Stimulated activated CD4-positive, alpha-beta T cell treated with anti-CD3 and anti-CD28 coated beads, Interleukin-2, amount 100 ng/mL, for 48 hours (primary cell): ENCODE measurements at places on chromosomes 2 and 18.

DNA sequence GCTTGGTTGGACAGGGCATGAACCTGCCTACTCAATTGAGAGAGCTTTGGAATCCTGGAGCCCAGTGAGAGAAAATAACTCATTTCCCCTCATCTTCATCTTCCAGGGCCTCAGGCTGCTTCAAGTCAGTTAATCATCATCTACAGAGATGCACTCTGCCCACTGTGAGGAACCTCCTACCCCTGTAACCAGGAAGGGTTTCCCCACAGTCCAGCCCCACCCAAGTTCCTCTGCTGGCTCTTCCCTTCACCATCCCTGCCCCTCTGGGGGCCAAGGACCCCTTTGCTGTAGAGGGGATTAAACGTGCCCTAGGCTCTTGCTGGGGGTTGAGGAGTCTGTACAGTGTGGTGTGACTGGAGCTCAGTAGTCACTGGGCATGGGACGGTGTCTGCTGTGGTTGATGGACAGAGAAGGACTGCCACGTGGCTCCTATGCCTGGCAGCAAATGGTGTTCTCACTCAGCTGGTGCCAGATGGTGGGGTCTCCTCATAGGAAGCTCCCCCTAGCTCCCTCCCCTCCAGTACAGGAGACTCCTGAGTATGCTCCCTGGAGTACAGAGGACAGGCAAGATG lies 29.5 kb upstream of the LGALSL start:
- DNase-seq, result no peak

DNA sequence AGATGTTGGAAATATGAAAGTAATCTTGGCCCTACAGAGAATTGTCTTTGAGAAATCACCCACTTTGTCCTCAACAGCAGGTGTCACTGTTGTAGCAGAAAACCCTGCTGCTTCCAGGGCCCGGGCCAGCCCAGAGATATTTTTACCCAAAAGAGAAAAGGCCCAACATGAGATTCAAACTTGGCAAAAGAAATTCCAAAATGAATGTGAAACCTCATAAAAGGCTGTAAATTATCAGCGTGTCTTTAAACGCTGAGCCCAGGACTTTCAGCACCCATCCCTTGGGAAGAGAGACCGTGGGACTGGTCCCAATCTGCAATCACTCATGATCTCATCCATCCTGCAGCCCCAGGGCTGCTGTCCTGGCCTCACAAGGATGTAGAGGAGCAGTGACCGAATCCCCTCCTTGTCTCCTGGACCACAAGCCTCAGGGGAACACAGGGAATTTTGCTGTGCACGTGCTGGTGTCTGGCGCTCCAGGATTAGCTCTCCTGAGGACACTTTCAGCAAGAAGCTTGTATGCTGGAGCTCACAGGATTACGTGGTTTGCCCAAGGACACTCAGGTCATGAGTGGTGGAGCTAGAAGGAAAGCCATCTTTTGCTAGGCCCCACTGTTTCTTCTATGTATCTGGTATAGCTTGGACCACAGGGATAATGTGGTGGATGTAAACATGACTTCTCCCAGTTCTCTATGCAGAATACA lies 202.1 kb downstream of the RNF144A start:
- no peak for DNase-seq

DNA sequence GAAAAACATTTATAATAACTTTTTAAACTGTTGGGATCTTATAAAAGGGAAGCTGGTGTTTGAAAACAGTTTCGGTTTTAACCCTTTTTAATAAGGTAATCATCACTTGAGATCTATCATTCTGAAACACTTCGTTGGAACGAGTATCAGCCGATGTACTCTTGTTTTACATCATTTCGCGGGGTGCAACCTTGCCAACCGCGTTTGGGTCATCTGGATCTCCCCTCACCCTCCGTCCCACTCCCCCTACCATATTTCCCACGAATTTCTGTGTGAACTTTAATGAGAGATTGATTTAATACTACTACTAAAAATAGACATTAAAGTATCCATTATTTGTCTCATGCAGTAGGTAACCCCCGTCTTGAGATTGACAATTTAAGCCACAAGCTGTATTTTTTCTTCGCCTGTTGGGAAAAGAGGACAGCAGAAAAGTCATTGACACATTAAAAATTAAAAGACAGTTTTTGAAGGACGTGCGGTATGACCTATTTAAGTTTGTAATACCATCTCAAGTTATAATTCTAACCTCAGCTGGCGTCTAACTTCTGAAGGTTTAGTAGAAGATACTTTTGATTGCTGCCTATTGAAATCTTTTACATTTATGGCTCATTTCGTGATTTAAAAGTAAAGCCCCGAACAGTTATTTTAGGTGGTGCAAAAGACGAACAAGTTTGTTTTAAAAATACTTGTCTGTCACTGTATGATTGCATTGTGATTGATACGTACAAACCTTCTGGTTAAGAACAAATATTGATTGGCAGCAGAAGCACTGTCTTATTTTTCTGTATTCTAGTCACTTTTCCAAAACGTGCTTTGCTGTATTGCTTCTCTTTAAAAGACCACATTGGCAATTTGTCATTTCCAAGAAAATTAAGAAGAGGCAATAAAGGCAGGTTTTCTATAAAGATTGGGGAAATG lies 1.5 kb downstream of the CREB1 start:
- no peak for DNase-seq

DNA sequence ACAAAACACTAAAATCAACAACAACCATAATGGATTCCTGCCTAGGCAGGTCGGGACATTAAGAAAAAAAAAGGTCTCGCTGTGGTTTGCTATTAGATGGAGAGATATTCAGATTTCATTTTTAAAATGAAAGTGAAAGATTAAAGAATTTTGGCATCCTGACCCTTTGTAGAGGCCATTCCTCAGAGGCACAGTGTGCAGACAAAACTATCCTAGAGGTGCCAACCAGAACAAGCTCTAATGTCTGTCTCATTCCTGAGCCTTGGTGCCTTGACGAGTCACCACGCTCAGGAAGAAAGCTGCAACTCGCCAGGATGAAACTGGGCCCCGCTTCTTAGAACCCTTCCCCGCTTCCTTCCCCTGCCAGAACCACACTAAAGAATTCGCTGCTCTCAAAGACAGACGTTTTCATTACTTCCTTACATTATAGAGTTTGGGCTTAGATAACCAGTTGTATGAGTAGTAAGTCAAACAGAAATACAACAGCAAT lies 156.0 kb downstream of the TGIF1 start:
- no peak for DNase-seq

DNA sequence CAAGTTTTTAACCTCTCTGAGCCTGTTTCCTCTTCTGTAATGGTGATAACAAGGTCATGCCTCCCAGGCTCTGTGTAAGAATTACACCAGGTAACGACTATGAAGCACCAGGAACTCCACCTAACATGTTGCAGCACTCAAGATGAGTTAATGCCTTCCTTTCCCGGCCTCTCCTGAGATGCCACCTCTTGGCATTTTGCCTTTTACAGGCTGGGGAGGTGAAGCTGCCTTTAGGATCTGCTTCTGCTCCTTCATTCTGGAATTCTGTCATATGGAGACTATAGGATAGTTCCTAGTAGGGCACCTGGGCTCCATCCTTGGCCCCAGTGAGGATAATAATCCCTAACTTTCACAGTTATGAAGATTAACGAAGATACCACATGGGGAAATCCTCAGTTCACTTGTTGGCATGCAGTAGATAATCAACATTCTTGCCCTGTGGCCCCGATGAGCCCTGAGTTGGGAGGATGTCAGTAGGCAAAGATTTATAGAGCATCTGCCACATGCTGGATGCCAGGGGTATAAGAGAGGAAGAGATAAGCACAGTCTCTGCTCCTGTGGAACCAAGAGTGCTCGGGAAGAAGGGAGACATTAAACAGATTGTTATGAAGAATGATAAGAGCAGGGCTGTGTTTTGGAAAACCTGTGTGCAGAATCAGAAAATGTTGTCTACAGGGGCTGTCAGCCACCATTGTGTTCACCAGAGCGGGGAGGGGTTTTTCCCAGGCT lies 43.9 kb upstream of the KCNF1 start:
- no peak for DNase-seq

DNA sequence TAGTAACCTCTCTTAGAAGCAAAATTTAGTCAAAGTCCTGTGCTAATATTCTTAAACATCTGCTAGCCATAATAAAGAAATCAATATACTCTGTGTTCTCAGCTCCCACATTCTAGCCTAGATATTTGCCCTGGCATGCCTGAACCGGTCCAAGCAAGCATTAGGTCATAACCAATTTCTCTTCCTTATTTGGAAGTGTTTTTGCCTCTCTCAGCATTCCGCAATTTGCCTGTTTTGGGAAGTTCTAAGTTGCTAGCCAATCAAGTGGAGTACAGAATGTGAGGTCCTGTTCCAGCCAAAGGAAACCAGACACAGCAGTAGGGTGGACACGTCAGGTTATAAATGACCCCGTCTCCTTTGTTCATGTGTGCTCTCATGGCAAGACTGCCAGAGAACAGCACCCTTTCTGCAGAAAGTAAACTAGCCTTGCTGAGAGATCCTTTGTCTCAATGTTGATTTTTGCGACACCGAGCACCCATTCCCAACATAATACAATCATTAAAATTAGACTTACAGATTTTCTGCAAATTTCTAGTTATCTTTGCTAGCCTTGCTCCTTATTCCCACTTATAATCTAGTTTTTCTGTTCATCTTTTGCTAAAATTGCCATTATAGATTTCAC lies 13.0 kb upstream of the SULT1C4 start:
- DNase-seq, result no peak

- DNase-seq, result no peak
Observed at GRCh38 chr2:7018282-7018701, 101.1 kb downstream of the RNF144A start.

GRCh38 chr2:233418761-233419546 lies 64.7 kb downstream of the DGKD start:
- DNase-seq, result no peak

GRCh38 chr2:121293450-121294325 lies 8.7 kb upstream of the TFCP2L1 start:
- DNase-seq, result no peak

- DNase-seq, result no peak
Observed at GRCh38 chr2:136130045-136130444, 12.1 kb upstream of the CXCR4 start.

DNA sequence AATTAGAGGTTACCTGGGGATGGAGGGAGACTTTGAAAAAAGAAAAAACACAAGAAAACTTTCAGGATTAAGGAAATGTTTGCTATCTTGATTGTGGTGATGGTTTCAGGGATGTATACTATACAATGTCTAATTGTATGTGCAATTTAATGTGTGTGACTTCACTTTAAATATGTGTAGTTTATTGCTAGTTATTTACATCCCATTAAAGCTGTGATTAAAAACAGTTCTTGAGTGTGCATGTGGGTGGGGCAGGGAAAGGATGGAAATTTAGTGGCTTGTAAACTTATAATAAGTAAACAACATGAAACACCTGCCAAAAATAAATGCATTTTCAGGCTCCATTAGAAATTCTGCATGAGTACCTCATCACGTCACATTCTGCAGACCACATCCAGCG lies 167.0 kb downstream of the MYO5B start:
- DNase-seq, result no peak

GRCh38 chr2:220465700-220466099 lies 838.3 kb downstream of the SLC4A3 start:
- no peak for DNase-seq

- peak; percentile 43 for DNase-seq
Observed at GRCh38 chr18:63505566-63506335, 29.0 kb downstream of the SERPINB5 start.

DNA sequence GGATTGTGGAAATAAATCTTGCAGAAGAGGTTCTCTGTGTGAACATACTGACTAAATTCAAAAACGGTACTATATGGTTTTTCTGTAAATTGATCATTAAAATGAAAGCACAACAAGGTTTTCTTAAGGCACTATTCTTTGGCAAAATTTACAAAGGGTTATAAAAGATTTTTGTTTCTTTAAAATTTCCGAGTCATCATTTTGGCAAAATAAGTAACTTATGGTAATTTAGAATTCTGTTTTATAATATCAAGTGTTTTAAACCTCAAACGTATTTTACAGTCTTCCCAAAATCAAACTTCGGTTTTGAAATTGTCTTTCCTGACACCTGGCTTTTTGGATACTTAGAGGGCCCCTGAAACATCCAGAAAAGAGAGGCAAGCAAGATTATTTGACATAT lies 101.9 kb upstream of the TFPI start:
- no peak for DNase-seq

GRCh38 chr2:60771508-60771907 lies 15.4 kb downstream of the PAPOLG start:
- no peak for DNase-seq

- no peak for DNase-seq
Observed at GRCh38 chr2:121200419-121201315, 84.3 kb downstream of the TFCP2L1 start.

GRCh38 chr2:54541995-54542394 lies 85.9 kb downstream of the SPTBN1 start:
- DNase-seq, result no peak

DNA sequence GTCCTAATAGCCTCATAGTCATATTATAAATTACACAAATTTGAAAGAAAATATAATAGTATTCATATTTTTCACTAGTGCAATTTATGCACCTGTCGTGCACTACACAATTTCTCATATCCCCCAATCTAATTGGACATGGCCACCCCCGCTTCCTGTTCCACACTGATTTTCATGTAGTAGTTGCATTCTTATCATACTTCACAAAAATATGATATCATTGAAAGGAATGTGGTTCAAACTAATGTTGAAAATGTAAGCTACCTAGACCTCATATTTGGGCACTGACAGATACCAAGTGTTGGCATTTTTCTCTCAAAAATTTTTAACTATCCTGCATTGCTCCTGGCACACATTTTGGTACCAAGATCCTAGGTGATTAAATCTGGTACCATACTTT lies 985.5 kb upstream of the POU3F3 start:
- DNase-seq, result no peak

DNA sequence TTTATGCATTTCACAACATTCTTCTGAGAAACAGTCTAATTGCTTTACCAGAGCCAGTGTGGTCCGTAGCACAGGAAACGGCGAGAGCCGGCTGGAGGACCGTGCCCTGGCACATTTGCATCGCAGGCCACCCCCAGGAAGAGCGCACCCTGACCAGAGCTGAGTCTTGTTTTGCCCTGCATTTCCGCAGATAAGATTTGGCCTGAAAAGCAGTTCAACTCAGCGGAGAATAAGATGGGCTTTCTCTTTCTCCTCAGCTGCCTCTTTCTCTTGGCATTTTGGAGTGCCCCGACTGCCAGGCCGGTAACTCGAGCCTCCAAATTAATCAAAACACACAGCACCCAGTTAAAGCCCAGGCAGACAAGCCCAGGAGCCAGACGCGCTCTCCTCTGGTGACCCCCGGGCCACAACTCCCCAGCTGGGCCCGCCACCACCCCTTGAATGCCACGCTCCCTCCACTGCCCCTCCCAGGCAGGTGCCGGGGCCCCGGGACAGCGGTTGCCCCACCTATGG lies 464 bp downstream of the COL4A4 start:
- no peak for DNase-seq

- no peak for DNase-seq
Observed at GRCh38 chr2:126696644-126697520, 40.9 kb downstream of the GYPC start.
